ENCODE measurements at places on chromosomes 2 and 18.

DNA sequence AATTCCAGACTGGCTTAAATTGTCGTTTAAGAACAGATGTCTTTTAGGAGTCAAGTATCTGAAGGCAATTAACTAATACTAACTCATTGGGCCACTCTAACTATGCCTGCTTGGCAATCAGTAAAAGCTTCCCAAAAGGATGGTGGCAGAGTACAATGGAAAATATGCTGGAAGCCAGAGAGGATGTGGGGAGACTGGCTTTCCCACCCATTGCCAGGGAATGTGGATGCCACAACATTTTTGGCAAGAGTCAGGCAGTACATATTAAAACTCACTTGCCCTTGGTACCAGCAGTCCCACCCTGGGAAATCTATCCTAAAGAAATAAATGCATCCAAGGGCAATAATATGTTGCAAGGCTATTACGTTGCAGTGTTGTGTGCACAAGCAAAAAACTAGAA, 74.0 kb upstream of the FZD7 start:
- no peak for DNase-seq

- DNase-seq: no peak
Observed at GRCh38 chr18:79983793-79984192, 4.6 kb downstream of the TXNL4A start.

GRCh38 chr2:149763358-149763757, 175.8 kb upstream of the MMADHC start:
- no peak for DNase-seq

GRCh38 chr2:205531489-205532148, 150.7 kb upstream of the NRP2 start:
- DNase-seq: no peak

- no peak for DNase-seq
Observed at GRCh38 chr2:38572167-38572566, 30.6 kb downstream of the HNRNPLL start.

GRCh38 chr2:9721344-9721743, 90.5 kb upstream of the YWHAQ start:
- no peak for DNase-seq

GRCh38 chr2:158818511-158818910, 23.4 kb downstream of the DAPL1 start:
- DNase-seq: no peak

DNA sequence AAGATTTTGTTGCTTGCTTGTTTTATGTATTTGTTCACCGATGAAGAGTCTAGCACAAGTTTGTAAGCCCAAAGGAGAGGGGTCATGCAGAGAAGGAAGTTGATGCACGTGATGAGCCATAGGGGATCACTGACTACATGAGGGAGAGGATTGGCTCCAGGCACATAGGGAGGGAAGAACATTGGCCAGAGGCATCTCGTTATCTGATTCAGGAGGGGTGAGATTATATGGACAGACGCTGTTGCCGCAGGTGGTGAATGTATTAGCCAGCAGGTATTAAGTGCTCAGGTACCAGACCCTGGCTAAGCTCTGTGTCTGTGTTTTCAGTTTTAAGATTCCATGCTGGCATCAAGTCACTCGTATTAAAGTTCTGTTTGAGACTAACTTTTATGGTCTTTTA, 91.8 kb upstream of the CHST9 start:
- no peak for DNase-seq

- no peak for DNase-seq
Observed at GRCh38 chr18:13550418-13551304, 175.7 kb downstream of the FAM210A start.

- DNase-seq: peak; percentile 69
Observed at GRCh38 chr2:202831242-202832220, 40.0 kb downstream of the ICA1L start.

GRCh38 chr2:160426604-160427003, 67.0 kb downstream of the RBMS1 start:
- DNase-seq: no peak

DNA sequence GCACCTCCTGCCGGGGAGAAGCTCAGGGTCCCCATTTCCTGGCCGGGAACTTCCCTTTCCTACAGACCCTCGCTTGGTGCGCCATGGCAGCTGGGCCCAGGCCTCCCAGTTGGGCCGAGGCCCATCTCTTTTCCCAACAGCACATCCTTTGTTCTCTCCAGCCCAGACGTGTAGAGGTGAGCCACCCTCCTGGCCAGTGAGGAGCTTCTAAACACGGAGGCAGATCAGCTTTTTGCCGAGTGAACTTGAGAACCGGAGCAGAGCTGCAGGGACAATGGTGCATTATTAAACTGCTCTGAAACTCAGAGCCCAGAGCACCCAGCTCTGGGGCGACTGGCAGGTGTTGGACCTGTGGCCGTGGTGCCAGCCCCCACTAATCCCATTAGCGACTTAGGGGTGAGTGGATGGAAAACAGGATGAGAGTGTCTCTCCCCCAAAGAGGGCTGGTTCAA, 25.4 kb downstream of the SH3BP4 start:
- no peak for DNase-seq

- DNase-seq: peak; percentile 15
Observed at GRCh38 chr2:196601430-196602306, 37.8 kb upstream of the CCDC150 start.

- no peak for DNase-seq
Observed at GRCh38 chr18:8460748-8461147, 148.5 kb upstream of the RAB12 start.

- DNase-seq: no peak
Observed at GRCh38 chr2:171271971-171272436, 111.3 kb upstream of the TLK1 start.

- peak; percentile 51 for DNase-seq
Observed at GRCh38 chr2:43068631-43069517, 157.5 kb downstream of the ZFP36L2 start.

DNA sequence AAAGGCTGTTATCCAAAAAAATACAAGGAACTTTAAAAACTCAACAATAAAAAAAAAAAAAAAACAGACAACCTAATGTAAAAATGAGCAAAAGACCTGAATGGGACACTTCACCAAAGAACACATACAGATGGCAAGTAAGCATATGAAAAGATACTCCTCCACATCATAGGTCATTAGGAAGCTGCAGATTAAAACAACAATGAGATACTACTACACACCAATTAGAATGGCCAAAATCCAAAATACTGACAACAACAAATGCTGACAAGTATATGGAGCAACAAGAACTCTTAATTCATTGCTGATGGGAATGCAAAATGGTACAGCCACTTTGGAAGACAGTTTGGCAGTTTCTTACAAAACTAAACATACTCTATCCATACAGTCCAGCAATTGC, 84.2 kb downstream of the DYNC1I2 start:
- DNase-seq: no peak

- DNase-seq: no peak
Observed at GRCh38 chr18:45458033-45458432, 157.2 kb upstream of the SLC14A2 start.

GRCh38 chr2:122543815-122544214, 788.4 kb downstream of the TSN start:
- DNase-seq: no peak

DNA sequence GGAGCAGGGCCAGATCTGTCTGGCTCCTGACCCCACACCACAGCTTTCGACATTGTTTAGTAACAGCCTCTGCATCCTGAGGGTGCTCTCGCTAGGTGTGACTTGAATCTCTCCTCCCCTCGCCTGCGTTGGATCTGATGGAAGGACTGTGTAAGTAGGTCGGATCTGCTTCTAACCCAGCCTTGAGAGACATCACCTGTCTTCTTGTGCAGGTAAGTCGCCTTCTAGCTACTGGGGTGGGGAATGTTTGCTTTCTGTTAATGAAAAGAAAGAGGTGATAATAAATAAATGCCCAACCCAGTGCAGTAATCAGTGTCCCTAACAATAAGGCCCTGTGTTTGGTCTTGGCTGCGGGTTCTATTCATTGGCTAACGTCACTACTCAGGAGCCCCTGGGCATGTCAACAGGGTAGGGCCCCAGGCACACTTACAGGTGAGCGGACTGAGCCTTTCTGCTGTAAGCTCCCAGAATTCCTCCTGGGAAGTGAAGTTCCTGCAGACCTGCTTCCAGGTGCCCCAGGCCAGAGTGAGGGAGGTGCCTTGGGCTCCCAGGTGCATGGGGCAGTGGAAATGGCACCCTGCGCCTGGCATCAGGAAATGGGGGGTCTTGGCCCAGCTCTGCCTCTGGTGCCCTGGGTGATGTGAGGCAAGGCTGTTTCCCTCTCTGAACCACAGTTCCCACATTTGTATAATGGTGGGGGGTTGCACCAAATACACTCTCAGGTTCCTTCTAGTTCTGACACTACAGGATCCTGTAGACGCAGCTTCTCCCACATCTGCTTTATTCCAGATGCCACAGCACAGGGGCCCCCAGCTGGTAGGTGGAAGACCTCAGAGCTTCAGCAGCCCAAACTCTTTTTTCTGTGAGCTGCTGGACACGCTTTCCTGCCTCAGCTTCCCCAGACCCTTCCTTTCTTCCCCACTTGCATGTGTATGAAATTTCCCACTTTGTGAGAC, 11.2 kb upstream of the FOSL2 start:
- peak; percentile 54 for DNase-seq

DNA sequence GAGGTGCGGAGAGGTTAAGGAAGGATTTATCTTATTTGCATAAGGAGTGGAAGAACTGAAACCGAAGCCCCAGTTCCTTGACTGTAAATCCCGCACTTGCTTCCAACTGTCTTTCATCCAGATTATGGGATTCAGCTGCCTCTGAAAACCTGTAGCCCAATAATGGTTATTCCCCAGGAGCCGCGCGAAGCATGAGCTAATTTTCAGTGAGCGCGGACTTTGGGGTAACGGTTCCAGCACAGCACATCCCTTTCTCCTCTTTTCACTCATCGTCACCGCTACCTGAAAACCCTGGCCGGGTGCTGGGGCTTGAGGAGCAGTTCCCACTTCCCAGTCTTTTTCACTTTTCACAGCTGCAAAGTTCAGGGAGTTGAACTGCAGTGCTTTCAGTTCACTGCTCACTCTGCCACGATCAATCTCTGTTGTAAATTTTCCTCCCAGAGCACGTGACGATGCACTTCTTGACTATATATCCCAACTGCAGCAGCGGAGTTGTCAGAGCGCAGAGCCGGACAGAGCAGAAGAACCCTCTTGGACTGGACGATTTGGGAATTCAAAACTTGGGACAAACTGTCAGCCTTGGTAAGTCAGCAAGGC, at the start of gene KCNE4:
Gene KCNE4, plus strand, starts transcription at position 498 of the 597 bp plus-strand sequence. CDS start 641 bp downstream, outside the sequence.
- DNase-seq: peak; percentile 40

- no peak for DNase-seq
Observed at GRCh38 chr2:69576880-69577279, 66.7 kb downstream of the AAK1 start.

- DNase-seq: no peak
Observed at GRCh38 chr18:33113416-33113815, 327.1 kb downstream of the CCDC178 start.

DNA sequence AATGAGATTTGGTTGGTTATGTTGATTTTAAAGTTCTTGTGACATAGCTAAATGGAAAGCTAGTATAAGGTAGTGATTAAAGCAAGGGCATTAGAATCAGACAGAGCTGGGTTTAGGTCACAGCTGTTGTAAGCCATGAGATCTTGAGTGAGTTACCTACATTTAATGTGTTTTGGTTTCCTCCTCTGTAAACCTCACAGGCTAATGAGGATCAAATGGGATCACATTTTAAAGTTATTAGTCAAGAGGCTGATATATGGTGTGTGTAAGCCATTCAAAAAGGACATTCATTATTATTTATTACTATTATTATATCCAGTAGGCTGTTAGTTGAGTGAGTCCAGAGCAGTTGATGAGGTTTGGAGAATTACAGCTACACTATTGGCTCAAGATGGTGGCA, 416.2 kb downstream of the IRS1 start:
- DNase-seq: no peak

DNA sequence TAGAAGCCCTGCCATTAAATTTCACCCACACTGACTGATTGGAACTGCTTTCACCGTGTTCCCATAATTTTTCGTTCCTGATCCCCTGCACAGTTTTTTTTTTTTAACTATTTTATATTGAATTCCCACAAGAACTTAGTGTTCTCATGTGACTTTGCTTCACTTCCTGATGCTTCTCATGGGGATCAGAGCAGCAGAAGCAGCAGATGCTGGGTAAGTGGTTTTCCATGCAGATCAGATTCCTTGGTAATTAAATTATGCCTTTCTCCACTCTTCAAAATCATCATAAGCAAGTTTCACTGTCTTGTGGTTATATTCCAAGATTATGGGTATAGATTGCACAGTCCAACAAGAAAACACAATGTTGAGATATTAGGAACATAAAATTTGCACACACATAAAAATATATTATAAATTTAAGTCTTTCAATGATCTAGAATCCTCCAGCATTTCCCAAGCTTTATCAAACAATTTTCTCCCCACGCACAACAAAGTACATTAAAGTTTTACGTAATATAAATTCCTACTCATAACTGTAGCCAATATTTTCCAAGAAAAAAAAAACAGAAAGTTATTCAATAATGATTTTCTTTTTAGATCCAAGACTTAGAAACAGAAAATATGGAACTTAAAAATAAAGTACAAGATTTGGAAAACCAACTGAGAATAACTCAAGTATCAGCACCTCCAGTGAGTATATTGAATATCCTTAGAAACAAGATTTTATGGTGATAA, 277.9 kb downstream of the GULP1 start:
- no peak for DNase-seq

- DNase-seq: no peak
Observed at GRCh38 chr2:28487258-28487657, 8.6 kb upstream of the PLB1 start.

GRCh38 chr2:9770308-9771100, 72.8 kb upstream of the TAF1B start:
- DNase-seq: peak; percentile 92

DNA sequence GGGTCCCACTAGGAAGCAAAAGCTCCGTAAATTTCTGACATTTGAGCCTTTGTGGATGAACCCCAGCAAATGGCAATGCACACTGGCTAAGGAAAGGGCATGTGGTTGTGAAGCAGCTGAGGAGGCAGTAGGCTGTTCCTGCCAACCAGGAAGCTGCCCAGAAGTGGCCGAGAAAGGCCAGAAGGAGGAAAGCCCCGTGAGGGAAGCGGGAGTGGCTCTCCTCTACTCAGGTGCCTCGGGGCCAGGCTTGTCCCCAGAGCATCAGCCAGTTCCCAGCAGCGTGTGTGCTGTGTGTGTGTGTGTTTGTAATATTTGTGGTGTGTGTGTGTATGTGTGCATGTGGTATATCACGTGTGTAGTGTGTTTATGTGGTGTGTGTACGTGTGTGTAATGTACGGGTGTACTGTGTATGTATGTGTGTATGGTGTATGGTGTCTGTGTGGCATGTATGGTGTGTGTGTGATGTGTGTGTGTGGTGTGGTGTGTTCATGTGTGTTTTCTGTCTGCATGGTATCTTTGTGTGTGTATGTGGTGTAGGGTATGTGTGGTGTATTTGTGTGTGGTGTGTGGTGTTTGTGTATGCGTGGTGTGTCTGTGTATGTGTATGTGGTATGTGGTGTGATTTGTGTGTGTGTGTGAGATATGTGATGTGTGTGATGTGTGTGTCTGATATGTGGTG, 90.6 kb downstream of the APOB start:
- no peak for DNase-seq

Measured in H7 (cell line).